ENCODE measurements at places on chromosomes 2 and 18.

GRCh38 chr2:126653109-126653508, 2.8 kb upstream of the GYPC start:
- DNase-seq, result no peak

DNA sequence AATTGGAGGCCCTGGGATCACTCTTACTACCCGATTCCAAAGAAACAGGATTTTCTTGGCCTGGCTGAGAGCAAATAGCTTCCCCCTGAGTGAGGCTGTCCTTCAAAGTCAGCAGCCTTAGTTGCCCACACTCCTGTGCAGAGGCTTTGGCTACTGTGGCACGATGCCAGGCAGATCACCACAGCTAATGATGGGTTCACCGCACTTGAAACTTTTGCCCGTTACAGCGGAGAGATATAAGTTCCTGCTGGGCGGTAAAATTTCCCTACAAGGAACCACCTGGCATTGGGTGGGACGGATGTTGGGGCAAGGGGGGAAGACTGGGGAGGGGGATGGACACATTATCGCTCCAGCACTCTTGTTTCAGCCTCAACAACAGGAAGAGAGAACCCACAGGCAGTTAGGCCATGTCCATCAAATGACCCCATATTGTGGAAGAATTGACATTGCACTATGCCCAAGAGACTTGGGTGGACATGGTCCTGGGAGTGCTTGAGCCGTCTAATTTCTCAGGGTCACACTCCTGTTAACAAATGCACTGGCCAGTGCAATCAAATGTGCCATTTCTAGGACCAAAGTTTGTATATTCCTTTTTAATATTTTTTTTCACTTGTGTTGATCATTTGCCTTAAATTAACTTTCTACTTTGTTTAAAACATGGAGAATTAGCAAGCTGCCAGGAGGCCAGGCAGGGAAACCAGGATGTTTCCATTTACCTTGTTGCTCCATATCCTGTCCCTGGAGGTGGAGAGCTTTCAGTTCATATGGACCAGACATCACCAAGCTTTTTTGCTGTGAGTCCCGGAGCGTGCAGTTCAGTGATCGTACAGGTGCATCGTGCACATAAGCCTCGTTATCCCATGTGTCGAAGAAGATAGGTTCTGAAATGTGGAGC, 4.4 kb downstream of the IL1B start:
- no peak for DNase-seq

GRCh38 chr2:191032588-191033429, 18.8 kb upstream of the STAT1 start:
- no peak for DNase-seq

- no peak for DNase-seq
Observed at GRCh38 chr2:174058026-174058425, 92.9 kb upstream of the SP3 start.

- no peak for DNase-seq
Observed at GRCh38 chr2:223997938-223998337, 40.7 kb downstream of the MRPL44 start.

DNA sequence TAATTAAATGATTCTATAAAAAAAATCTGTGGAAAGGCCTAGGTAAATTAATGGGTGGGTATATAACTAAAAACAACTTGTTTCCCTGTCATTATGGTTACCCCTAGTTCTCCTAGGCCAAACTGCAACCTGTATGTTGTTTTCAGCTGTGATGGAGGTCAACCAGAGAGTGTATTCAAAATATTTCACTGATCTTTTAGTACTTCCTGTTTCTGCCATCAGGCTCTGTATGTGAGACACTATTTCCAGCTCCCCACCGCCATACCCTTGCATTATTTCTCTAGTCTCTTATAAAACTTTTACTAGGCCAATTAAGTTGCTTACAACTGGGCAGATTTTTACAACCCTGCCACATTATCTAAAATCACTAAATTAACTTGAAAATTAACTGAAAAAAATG, 21.0 kb upstream of the CDKL4 start:
- DNase-seq, result no peak

GRCh38 chr2:215969131-215969841, 44.1 kb downstream of the MREG start:
- no peak for DNase-seq
